Astrocyte (in vitro differentiated cells and primary cell): ENCODE measurements at places on chromosomes 1 and 21. TPM values are rescaled to one million over a fixed set of nuclear protein-coding genes. Genes with fewer than 3 reads are reported as not detected.

DNA sequence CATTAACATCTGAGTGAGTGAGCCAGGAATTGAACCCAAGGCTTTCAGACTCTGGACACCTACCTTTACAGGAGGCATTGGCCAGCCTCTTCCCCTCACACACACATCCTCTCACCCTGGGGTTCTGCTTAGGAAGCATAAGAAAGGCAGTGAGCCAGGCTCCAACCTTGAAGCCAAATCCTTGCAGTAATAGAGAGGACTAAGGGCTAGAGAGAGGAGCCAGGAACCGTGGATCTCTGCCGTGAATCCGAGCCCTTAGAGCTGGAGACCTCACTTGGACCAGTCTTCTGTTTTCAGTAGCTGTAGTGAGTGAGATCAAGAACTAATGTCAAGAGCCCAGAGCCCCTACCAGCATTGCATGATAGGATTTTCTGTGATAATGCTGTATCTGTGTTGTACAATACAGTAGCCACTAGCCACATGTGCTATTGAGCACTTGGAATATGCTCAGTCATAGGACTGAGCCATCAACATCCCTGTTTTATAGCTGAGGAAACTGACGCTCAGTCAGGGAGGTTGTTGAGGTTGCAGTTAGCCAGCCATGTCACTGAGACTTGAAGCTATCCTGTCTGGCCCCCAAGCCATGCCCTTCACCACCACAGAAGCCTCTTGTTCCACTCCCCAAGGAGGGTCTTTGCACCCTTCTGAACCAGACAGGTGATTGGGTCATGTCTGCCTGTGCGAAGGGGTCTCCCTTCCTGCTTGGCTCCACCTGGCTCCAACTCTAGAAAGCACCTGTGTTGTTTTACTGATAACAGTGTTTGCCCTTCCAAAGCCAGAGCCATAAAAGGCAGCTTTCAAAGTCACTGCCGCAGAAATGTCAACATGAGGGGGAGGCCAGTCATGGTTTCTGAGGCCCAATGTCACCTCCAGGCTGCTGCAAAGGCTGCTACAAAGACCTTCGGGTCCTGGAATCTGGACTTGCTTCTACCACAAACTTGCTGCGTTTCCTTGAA, 101.1 kb upstream of the JUN start:
- H3K4me3 ChIP-seq: no peak overlapping the region
- H3K36me3 ChIP-seq: no peaks in the 10 kb centered on the region
- no peak overlapping the region for H3K27ac ChIP-seq

- H3K27me3 ChIP-seq: no peaks in the 10 kb centered on the region
- no peak overlapping the region for H3K27ac ChIP-seq
- H3K4me3 ChIP-seq: no peak overlapping the region
- H3K36me3 ChIP-seq: no peaks in the 10 kb centered on the region
Observed at GRCh38 chr1:5664906-5665875, 327.0 kb downstream of the NPHP4 start.

- no peak overlapping the region for H3K27ac ChIP-seq
- peaks cover 42% of the 10 kb centered on the region for H3K27me3 ChIP-seq
- no peaks in the 10 kb centered on the region for H3K4me1 ChIP-seq
- H3K36me3 ChIP-seq: no peaks in the 10 kb centered on the region
- DNase-seq: no peak
Observed at GRCh38 chr1:157194731-157195520, 56.7 kb upstream of the ETV3 start.

DNA sequence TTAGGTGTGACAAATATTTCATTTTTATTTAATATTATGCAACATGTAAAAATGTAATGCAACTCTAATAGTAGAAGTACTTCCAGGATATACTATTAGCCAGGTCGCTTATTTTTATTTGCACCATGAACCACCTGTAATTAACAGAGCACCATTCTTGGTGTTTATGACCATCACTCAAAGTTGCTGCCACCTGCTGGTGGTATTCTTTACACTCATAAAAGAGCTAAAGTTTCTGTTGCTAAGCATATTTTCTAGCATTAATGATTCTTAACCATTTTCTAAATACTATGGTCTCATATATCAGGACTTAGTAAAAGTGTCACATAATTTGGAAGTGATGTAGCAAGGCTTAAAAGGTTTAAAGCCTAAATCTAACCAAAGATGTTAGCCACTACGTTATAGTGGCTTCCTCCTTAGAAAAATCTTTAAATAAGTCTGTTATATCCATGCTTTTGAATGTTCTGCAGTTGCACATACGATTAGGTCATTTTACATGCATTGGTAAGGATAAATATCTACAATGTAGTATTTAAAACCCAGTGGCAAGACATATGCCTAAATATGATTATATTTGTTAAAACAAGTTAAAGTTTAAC, 244.5 kb downstream of the NEGR1 start:
- no peaks in the 10 kb centered on the region for H3K36me3 ChIP-seq
- DNase-seq: peak; percentile 13
- no peak overlapping the region for H3K4me3 ChIP-seq
- H3K27me3 ChIP-seq: no peaks in the 10 kb centered on the region
- no peaks in the 10 kb centered on the region for H3K4me1 ChIP-seq

GRCh38 chr1:218164930-218165700, 120.0 kb upstream of the RRP15 start:
- H3K27ac ChIP-seq: no peak overlapping the region
- peak overlapping the region; percentile 67 for H3K4me3 ChIP-seq
- H3K36me3 ChIP-seq: no peaks in the 10 kb centered on the region
- H3K27me3 ChIP-seq: peaks cover 49% of the 10 kb centered on the region
- H3K4me1 ChIP-seq: peaks cover 6% of the 10 kb centered on the region
- DNase-seq: peak; percentile 2

- DNase-seq: peak; percentile 71
- H3K36me3 ChIP-seq: no peaks in the 10 kb centered on the region
- no peak overlapping the region for H3K4me3 ChIP-seq
- no peaks in the 10 kb centered on the region for H3K27me3 ChIP-seq
Observed at GRCh38 chr1:94876362-94876761, 50.5 kb downstream of the CNN3 start.

GRCh38 chr21:29818383-29818921, 121.3 kb downstream of the GRIK1 start:
- H3K27ac ChIP-seq: no peak overlapping the region
- H3K36me3 ChIP-seq: no peaks in the 10 kb centered on the region
- DNase-seq: no peak

DNA sequence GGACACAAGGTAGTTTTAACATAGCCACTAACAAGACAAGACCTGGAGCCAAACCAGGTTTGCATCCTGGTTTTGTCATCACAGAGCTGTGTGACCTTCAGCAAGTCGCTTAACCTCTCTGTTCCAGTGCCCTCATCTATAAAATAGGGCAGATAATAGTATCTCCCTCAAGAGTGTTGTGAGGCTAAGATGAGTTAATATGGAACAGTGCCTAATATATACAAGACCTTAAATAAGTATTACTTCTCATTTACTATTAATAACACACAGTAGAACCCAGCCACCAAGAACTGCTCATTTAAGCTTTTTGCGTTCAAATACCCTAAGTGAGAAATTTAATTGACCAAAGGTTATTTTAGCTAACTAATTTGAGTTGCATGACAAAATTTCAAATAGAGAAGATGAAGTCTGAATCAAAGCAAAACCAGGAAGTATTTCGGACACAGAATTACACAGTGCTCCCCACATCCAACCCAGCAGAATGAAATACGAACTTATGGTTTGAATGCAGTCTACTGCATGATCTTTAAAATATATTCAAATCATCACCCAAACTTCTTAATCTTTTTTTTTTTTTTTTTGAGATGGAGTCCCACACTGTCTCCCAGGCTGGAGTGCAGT, 123.9 kb upstream of the KRTAP19-8 start:
- H3K27me3 ChIP-seq: no peaks in the 10 kb centered on the region
- no peaks in the 10 kb centered on the region for H3K36me3 ChIP-seq
- peaks cover 15% of the 10 kb centered on the region for H3K4me1 ChIP-seq

DNA sequence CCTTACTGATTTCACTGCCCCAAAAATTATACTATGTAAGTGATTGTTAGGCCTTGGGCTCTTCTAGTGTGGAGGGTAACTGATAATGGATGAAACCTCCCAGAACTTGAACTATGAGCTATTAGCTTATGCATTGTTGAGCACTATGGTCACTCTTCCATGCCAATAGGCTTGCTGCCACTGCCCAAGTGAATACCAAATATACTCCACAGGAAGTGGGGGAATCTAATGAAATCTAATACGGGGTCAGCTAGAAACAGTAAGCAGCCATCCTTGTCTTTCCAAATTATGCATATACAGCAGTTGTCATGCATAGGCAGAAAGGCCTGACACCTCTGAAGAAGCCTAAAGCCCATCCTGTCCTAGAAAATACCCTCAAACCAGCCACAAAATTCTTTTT, 198.7 kb upstream of the PTBP2 start:
- peak overlapping the region; percentile 7 for H3K27ac ChIP-seq
- DNase-seq: peak; percentile 14
- H3K36me3 ChIP-seq: no peaks in the 10 kb centered on the region
- peaks cover 24% of the 10 kb centered on the region for H3K4me1 ChIP-seq

DNA sequence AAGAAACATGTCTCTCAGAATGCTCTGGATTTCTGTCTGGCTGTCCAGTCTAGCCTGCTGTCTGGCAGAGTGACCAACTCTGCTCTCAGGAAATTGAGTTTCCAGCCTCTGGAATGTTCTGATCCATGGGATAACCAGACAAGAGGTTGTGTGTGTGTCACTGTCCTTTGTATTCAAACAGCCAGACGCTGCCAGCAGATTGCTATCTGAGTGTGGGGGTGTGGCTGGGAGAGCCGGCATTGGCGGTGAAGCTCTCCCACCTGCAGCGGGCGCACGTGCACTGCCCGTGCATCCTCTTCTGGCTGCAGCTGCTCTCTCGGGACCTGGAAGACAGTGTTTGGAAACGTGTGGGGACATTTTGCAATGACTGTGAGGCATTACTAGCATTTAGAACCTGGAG, 26.1 kb downstream of the PKP1 start:
- H3K27me3 ChIP-seq: peaks cover 17% of the 10 kb centered on the region
- H3K4me3 ChIP-seq: no peak overlapping the region
- no peak overlapping the region for H3K27ac ChIP-seq

- H3K4me1 ChIP-seq: no peaks in the 10 kb centered on the region
- no peak for DNase-seq
- peaks cover 4% of the 10 kb centered on the region for H3K27me3 ChIP-seq
- no peak overlapping the region for H3K4me3 ChIP-seq
- no peak overlapping the region for H3K27ac ChIP-seq
Observed at GRCh38 chr1:60952612-60953111, 129.7 kb upstream of the NFIA start.

DNA sequence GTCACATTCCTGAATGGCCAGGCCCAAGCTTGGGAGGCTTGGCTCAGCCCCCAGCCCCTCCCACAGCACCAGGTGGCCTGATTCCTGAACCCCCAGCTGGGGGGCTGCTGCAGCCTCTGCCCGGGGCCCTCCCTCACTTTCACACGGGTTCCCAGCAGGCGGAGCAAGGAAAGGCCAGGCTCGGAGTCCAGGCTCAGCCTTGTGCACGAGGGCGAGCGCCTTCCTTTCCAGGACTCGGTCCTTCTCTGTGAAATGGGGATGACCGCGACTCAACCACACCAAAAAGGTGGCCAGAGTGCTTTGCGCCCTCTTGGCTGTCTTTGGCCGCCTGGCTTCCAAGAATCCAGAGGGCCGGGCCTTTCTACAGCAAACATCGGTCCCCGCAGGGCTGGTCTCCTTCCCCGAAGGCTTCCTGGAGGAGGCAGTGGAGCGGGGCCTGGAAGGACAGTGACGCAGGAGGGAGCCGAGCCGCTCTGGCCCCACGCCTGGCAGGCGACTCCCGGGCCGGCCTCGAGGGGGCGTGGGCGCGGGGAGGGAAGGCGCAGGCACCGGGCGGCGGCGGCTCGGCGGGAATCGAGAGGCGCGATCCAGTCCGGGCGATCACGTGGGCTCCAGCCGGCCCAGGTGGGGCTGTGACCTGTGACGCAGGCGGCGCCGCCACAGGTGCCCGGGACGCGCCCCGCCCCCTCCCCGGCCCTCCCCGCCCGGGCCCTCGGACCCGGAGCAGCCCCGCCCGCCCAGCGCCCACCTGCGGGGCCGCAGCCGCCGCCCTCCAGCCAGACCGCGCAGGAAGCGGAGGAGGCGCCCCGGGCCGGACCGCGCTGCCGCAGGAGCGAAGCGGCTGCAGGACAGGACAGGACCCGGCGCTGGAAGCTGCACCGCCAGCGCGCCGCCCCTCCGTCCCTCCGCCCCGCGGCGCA, at the start of gene ARHGEF16:
TSS of gene ARHGEF16 (plus strand) at position 775 of the 920 bp plus-strand sequence. CDS start 8,420 bp downstream, outside the sequence.
- H3K4me3 ChIP-seq: no peak within 1 kb of the TSS
- peaks cover 25% of the 10 kb centered on the region for H3K27me3 ChIP-seq
- H3K27ac ChIP-seq: no peak within 1 kb of the TSS
- H3K4me1 ChIP-seq: peaks cover 3% of the 10 kb centered on the region

DNA sequence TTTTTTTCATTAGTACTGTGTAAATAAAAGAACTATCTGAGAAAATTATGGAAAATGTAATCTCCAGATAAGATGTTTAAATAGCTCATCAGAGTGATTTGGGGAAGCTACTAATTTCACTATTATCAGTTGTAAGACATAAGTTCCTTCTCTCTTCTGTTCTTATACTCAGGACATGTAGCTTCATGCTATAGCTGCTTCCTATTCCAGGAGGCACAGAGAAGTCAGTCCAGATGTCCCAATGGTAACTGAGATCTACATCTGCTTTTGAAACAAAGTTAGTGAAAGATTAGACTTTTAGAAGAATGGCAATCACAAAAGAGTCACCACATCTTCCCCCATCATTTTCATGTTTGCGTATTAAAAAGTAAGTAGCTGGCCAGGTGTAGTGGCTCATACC, 5.6 kb downstream of the MAP3K21 start:
- no peak overlapping the region for H3K27ac ChIP-seq
- DNase-seq: no peak
- peaks cover 8% of the 10 kb centered on the region for H3K27me3 ChIP-seq
- no peaks in the 10 kb centered on the region for H3K36me3 ChIP-seq

GRCh38 chr1:177307771-177308170, 137.0 kb downstream of the BRINP2 start:
- no peaks in the 10 kb centered on the region for H3K27me3 ChIP-seq
- H3K36me3 ChIP-seq: no peaks in the 10 kb centered on the region
- H3K27ac ChIP-seq: no peak overlapping the region

DNA sequence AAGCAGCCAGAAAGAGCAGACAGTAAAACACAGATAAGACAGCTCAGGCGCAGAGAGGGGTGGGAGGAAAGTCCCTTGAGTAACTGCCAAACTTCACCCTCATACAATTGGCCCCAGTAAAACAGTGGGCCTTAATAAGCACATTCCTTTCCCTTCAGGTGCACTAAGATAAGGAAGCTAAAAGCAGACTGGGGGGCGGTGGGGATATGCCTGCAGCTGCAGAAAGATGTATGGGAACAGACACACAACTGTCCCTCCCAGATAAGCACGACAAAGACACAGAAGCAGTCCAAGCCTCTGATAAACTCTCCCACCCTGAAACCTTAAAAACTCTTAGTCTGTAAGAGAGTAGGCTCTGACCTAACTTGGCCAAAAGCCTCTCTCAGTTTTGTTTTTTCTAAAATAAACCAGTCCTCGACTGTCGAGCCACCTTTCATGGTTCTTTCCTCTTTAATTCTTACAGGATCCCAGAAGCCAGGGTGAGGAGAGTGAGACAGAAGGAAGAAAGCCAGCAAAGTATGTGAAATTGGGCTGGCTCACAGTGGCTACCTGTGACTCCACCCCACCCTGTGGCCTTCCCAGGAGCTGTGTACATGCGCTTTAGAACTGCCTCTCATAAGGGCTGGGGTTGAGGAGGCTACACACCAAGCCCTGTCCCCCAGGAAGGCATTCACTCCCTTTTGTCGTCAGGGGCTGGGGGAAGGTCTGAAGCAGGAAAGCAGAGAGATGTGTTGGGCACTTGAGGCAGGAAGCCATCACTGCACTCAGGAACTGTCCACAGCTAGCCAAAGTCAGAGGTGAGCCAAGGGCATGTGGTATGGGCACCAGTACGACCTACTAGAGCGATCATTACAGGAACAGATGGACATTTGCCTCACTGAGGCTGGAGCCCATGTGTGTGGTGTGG, 4.6 kb downstream of the PGLYRP4 start:
- H3K27ac ChIP-seq: no peak overlapping the region
- no peaks in the 10 kb centered on the region for H3K4me1 ChIP-seq
- no peak for DNase-seq
- no peak overlapping the region for H3K4me3 ChIP-seq
- H3K36me3 ChIP-seq: no peaks in the 10 kb centered on the region

RHD gene
- total RNA-seq: not detected in 2 replicates

BCL2L15 gene
- 0.14 and 0.38 TPM in 2 replicates for total RNA-seq

HRNR gene
- total RNA-seq: not detected in 2 replicates
